ENCODE measurements at places on chromosomes 7 and 10.

GRCh38 chr7:30933124-30933974 lies 21.7 kb downstream of the AQP1 start:
- no peak for DNase-seq

DNA sequence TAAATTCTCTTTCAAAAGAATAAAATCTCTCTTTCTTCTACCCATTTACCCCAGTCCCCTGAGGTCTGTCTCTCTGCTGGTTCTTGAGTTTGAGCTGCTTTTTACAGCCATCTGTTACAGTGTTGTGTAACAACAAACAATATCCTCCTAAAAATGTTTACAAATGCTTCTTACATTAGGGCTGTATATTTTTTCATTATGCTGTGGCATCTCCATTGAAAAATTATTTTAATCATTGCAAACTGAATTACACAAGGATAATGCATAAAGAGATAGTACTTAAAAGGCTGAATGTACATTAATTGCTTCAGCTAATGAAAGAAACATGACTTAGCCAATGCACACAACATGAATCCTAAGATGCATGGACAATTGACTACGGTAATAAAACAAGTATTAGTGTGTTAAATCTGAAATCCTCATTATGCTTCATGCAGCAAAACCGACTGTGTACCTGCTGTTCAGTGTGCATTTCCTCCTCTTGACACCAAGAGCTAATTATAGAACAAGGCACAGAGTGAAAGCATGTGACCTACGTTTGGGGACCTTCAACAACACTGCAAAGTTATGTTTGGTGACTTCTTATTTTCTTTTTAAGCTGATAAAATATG lies 181.7 kb upstream of the RHOBTB1 start:
- no peak for DNase-seq

GRCh38 chr10:34615770-34616169 lies 199.3 kb downstream of the PARD3 start:
- no peak for DNase-seq

- DNase-seq, result no peak
Observed at GRCh38 chr10:24249829-24250415, 41.0 kb downstream of the KIAA1217 start.

GRCh38 chr7:95686109-95686508 lies 86.2 kb upstream of the DYNC1I1 start:
- DNase-seq, result no peak

Data from stimulated activated CD8-positive, alpha-beta memory T cell treated with anti-CD3 and anti-CD28 coated beads, Interleukin-7, amount 100 ng/mL, for 1 hour (primary cell).